ENCODE measurements at places on chromosomes 6 and 20.
A peak's percentile ranks its signal among the peaks of the same experiment; 100 is the strongest.

GRCh38 chr6:14681699-14682487, 564.0 kb upstream of the JARID2 start:
- no peak for DNase-seq

DNA sequence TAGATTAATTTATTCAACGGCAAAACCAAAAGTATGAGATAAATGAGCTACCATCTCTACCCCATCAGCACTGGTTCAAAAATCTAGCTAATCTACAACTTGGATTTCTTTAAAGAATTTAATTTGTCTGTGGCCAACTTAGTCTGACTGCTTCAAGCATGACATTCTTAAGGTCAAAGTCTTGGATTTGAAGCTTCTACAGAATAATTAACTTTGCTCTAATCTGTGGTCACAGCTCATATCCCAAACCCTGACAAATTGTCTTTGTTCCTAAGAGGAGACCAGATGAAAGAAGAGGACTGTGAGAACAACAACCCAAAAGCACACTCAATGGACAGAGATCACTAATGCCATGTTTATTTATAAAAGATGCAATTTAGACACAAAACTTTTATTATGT, 166.9 kb upstream of the EPHA7 start:
- DNase-seq, result no peak

DNA sequence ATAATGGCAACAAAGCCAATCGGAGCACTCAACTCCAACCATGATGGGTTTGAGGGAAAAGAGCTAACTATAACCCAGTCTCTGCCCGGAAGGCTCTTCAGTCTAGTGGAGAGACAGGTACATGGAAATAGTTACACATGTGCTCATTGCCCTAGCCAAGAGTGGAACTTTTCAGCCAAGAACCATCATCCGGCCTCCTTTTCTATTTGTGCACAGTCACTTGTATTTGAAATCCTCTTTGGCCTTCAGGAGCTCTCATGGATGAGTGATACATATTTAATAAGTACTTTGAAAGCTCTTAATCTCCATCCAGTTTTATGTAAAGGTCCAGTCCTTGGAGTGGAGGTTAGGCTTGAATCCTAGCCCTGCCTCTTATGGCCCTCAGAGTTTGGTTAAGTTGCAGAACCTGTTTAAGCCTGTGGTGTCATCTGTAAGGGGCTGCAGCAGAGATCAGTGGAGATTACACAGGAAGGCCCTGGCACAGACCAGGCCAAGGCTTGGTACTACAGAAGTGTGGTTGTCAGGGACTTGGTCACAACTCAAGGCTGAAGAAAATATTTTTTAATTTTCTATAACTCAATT, 72.3 kb upstream of the SMLR1 start:
- DNase-seq, result no peak

DNA sequence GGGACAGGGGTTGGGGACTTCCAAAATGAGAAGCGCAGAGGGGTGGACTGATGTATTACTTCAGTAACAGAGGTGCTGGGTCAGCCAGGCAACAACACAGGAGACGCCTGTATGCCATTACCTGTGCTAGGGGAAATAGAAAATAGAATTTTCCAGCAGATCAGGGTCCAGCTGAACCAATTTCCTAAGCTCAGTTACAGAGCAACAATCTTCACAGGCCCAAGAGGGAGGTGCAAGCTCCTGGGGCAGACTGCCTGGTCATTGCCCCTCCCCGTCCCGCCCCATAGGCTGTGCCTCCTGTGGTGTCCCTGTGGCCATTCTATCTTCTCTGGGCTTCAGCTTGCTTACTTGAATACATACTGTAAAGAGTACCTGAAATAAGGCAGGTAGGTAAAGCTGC, 3.7 kb downstream of the KCNK5 start:
- DNase-seq, result no peak

DNA sequence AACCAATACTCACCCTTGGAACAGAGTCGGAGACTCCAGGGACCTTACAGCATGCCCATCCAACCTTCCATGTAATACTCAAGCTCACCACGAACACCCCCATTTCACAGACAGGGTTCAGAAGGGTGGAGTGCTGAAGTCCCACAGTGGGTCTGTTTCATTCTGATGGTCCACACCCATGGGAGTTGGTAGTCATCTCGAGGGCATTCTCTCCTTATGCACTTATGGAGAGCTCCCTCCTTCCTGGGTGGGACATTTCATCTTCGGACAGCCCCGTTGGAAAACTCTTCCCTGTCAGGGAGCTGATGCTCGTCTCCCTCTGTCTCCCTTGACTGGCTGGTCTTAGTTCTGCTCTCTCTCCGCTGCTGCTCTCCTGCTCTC, 38.9 kb downstream of the COX4I2 start:
- DNase-seq, result no peak

DNA sequence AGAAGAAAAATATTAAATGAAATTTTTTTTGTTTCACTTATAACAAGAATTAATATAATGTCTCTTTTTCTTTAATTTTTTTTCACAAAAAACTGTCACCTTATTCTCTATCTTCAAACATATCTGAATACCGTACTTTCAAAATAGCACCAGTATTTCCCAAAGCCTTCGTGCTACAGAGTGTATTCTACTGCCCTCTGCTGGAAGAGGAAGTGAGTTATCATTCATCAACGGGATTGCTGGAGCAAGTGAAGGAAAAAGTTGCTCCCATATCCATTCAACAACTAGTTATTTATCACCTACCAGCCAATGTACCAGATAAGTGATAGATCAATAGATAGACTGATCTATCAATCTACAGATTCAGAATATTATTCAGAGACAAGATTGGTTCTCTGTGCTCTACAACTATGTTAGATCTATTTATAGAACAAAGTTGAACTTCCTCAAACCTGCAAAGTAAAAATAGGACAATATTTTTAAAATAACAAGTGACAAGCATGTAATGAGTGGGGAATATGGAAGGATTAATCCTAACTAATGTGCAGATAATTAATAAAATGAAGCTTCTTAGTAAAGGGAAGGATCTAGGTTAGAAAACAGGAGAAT, 26.7 kb upstream of the TFAP2B start:
- DNase-seq, result peak; percentile 66

DNA sequence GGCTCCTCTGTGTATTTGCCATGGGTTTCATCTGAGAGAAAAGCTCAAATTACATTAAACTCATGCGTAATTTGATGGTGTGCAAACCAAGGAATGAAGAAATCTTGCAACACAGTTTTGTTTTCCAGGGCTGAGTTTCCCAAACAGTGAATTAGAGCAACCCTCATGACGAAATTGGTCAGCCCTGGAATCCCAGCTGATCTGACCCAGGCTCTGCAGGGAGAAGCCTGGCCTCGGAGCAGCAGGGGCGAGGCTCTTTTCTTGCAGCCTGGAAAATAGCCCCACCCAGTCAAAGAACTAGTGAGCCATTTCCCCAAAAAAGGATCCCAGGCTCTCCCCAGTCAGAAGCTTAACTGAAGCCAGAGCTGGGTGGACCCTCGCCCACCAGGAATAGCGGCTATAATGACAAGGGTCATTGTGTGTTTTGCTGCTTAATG, 107.3 kb upstream of the SNX9 start:
- no peak for DNase-seq

GRCh38 chr6:156344491-156344890, 432.7 kb upstream of the ARID1B start:
- no peak for DNase-seq

DNA sequence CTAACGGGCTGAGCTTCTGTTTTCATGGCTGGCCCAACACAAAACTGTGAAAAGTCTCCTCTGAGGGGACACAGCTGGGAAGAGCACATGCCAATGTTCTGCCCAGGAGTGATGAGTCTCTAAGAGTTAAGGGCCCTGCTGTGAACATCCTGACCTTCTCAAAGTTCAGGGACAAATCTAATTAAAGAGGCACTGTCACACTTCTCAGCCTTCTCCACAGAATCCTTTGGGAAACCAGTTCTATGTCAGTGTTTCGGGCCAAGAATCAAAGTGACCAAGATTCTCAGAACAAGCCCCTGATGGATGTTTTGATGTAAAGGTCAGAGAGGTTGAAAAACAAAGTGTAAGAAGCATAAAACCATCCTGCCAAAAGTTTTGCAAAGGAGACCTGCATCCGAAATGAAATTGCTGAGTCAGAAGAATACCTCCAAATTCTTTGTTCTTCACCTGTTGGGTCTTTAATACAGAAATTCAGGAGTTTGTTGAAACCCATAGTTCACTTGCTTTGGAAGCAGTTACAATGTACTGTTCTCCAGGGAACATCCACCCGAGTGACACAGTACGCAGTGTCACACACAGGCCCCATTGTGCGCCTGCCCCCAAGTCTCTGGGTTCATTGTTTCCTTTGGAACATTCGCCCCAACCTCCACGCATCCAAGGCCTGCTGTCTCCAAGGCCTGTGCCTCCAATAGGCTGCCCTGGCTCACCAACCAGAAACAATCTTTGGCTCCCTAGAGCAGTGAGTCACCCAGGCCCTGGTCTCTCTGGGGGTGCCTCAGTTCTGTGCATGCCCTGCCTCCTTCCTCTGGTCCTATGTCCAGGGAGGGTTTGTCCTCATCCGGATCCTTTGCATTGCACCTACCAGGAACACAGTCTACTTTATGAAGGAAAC, 65.5 kb upstream of the QKI start:
- DNase-seq, result peak; percentile 95

DNA sequence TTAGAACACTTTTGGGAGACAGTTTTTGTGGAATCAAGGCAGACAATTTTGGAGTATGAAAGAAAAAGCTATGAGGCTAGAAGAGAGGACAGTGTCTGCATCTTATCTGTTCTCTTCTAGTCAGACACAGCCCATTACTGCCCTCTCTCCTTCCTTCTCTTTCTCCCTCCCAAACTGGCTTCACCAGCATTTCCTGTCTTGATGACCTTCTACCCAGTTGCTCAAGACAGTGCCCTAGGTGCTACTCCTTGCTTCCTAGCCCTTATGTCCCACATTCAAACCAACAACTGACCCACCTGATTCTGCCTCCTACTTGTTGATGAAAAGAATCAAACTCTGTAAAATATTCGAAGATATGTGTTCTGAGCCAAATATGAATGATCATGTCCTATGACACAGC, 116.4 kb upstream of the RIPOR2 start:
- no peak for DNase-seq

DNA sequence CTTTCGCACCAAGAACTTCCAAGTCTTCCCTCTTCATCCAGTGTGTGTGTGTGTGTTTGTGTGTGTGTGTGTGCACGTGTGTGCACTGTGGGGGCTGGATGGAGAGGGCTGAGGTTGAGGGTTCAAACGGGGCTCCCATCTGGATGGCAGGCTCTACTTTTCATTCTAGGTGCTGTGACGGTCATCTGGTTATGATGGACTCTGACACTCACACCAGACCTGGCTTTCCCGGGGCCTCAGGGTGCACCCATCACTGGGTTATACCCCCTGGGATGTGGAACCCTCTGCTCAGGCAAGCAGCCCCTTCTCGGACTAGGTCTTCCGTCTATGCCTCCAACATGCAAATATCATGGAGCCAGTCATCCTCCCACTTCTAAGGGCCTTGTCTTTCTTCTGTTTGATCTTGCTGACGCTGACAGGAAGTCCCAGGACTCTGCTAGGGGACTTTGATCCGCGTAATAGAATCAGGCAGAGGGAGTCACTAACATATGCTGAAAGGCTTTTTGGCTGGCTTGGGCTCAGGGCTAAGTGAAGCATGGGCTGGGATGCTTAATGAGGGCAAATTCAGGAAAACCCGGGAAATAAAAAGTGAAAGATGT, 313.6 kb downstream of the CDC5L start:
- no peak for DNase-seq

- DNase-seq, result no peak
Measured at GRCh38 chr6:162026031-162026430, 701.5 kb downstream of the PRKN start.

- no peak for DNase-seq
Measured at GRCh38 chr6:30491991-30492952, 3.0 kb downstream of the HLA-E start.

- DNase-seq, result no peak
Measured at GRCh38 chr6:124132256-124132655, 328.6 kb downstream of the NKAIN2 start.

DNA sequence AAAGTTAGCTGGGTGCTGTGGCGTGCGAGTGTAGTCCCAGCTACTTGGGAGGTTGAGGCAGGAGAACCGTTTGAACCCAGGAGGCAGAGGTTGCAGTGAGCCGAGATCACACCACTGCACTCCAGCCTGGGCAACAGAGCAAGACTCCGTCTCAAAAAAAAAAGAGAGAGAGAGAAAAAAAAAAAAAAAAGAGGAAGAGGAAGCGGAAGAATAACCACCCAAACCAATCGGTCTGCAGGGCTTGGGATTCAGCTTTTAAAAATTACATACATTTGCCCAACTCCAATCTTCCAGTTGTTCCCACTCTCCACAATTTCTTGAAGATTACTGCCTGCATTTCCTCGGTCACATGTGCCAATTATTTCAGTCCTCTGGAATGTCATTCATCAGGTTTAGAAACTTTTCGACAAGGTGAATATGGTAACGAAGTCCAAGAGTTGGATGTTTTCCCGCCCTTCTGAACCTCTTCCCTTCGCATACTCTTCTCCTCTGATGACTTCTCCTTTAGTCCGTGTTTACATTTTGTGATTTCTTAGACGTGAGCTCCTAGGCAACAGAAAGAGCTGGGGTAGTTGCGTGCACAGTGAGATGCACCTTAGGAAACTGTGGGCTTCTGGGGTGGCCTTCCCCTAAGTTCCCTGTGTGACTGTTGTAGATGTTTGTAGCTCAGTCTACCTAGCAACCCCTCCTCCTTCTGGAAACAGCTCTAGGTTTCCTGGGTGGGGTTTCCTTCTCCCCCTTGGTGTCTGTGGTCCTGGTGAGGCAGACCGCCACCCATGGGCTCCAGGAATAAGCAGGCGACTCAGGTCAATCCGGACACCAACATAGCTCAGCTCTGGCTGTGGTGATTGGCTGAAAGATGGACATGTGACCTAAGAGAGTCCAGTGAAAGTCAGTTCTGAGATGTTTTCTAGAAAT, 63.0 kb upstream of the NCOA3 start:
- no peak for DNase-seq

- DNase-seq, result no peak
Measured at GRCh38 chr6:76438768-76439167, 366.3 kb upstream of the IMPG1 start.

GRCh38 chr20:20192366-20192765, 140.0 kb downstream of the CFAP61 start:
- DNase-seq, result no peak

DNA sequence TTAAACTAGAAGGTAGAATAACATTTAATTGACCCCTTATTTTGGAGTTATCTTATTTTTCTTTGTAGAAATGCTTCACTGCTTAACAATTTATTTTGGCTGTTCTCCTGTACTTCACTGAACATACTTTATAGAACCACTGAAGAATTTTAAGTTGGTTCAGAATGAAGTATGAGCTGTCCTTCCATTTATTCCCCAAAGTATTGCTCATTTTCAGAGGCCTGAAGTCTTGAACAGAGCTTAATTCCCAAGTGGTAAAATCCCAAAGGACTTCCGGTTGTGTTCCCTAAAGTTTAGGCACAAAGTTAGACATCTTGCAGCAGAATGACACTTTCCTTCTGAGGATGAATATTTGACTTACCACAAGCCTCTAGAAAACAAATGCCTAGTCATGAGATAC, 233.3 kb downstream of the TINAG start:
- no peak for DNase-seq

DNA sequence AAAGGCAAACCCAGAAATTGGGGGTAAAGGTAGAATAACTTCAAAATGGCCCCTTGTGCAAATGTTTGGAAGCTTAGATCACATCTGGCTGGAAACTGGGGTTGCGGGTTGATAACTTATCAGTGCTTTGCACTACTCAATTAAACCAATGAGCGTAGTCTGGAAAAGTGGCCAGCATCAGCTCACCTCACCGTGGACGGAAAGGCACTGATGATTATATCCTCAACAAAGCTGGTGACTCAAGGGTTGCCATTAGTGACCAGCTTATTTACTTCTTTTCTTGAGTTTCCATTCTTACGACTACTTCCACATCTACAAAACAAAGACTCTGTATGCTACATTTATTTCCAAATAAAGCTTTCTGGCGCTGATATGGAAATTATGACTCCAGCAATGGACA, 198.5 kb upstream of the HEY2 start:
- no peak for DNase-seq
